ENCODE measurements at places on chromosomes 2 and 18. TPM values are rescaled to one million over a fixed set of nuclear protein-coding genes. Genes with fewer than 3 reads are reported as not detected.

GBX2 gene
- not detected for total RNA-seq

DNA sequence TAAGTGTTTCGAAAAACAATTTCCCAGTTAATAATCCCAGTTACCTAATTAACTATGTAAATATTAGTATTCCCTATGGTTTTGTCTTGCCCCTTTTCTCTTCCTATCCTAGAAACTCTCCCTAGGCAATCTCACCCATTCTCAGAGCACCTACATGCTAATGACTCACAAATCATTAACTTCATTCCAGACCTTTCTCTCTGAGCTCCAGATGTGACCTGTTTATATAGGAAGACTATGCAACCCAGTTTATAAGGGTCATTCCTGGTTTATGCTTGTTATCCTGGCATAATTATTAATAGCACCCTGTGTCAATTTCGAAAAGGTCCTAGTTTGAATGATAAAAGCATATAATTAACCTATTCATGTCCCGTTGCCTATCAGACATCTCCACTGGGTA is 14.8 kb upstream of the SERTAD2 start:
- H3K36me3 ChIP-seq: peaks cover 10% of the 10 kb centered on the region
- no peak overlapping the region for H3K27ac ChIP-seq
- H3K4me3 ChIP-seq: no peak overlapping the region
- peaks cover 38% of the 10 kb centered on the region for H3K4me1 ChIP-seq
- DNase-seq: no peak
- no peaks in the 10 kb centered on the region for H3K27me3 ChIP-seq

DNA sequence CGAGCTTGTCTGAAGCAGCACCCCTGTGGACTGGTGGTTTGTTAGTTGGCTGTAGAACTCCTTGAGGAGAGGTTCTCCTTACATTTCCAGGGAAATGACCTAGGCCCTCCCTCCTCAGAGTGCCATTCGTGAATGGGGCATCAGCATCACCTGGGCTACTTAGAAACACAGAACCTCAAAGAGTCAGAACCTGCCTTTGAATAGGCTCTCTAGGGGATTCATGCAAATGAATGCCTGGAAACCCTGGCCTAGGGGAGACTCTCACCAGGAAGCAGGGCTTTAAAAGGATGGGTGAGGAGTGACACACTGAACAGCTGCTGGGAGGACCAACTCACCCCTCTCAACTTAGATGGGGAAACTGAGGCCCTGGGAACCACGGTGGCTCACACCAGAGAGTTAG is 2.1 kb upstream of the MOCOS start:
- no peak overlapping the region for H3K27ac ChIP-seq
- H3K36me3 ChIP-seq: no peaks in the 10 kb centered on the region
- DNase-seq: no peak
- peaks cover 14% of the 10 kb centered on the region for H3K4me1 ChIP-seq
- no peak overlapping the region for H3K4me3 ChIP-seq
- H3K27me3 ChIP-seq: peaks cover 21% of the 10 kb centered on the region

DNA sequence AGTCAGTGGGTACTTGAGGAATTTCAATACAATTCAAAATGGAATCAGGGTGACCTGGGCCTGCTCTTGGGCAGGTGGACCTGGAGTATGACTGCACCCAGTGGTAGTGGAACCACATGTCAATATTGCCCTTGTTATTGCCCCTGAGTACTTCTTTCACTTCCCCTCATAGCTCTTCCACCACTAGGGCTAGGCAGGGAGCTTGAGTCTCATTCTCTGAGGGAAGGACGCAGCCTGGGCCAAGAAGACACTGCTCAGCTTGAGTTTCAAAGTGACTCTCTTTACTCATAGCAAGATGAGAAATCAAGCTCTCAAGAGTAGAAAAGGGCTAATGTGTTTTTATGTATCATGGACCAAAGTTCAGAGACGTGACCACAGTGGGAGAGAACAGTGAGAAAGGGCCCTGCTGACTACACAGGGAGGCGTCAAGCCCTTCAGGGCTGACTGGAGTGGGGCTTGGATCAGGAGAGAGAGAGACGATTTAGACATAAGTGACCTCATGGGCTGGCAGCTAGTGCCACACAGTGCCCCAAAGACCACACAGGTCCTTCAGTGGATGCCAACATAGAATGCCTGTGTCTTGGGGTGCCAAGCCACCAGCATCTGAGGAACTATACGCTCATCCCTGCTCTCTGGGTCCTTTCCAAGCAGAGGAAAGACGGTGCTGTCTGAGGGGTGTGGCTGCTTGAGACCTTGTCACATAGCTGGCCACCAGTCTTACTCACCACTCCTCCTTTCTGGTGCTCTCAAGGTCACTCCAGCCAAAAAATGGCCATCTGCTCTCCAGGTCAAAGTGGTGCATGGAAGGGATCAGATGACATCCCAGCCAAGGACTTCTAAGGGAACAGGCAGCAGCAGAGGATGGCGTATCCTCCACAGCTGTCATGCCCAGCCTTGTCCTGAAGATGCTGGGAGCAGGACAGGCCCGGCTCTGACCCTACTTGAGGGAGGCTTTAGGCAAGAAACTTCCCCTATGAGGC is 13.0 kb downstream of the PTMA start:
- DNase-seq: no peak
- no peaks in the 10 kb centered on the region for H3K27me3 ChIP-seq
- H3K4me3 ChIP-seq: no peak overlapping the region
- no peak overlapping the region for H3K27ac ChIP-seq

GRCh38 chr2:214244847-214245246 is 166.0 kb upstream of the VWC2L start:
- H3K36me3 ChIP-seq: no peaks in the 10 kb centered on the region
- no peak for DNase-seq

DNA sequence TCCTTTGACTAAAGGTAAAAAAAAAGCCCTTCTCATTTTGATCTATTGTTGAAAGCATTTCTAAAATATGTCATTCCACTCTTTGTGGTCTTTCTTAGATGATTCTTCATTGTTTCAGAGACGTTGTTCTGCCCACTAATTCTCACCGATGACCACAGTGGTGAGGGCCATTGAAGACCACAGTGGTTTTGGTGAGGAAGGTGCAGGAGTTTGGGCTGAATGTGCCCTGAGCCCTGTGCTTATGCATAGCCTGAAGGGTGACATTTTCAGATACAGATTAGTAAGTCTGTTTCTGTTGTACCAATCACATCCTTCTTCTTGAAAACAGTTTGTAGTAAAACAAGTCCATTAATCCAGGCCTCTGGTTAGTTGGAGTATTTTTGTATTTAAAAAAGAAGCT is 251.3 kb upstream of the ATP5MC3 start:
- no peak for DNase-seq
- no peak overlapping the region for H3K4me3 ChIP-seq
- H3K27ac ChIP-seq: no peak overlapping the region
- H3K27me3 ChIP-seq: peaks cover 5% of the 10 kb centered on the region
- H3K4me1 ChIP-seq: no peaks in the 10 kb centered on the region

Data from activated CD8-positive, alpha-beta memory T cell treated with anti-CD3 and anti-CD28 coated beads, Interleukin-2, amount 10 ng/mL, durations not matched to agents 7 days and 5 days (primary cell).